Mesenteric fat pad (tissue), 1 donor: ENCODE measurements at places on chromosomes 5 and 9. TPM values are rescaled to one million over a fixed set of nuclear protein-coding genes. Genes with fewer than 3 reads are reported as not detected.

TPPP gene
- 5.4 TPM for total RNA-seq

- DNase-seq, result no peak
Measured at GRCh38 chr9:7479300-7479699, 320.3 kb downstream of the DMAC1 start.

- no peak for DNase-seq
Measured at GRCh38 chr9:133443982-133444381, 15.8 kb upstream of the CACFD1 start.

CDH9 gene
- total RNA-seq, result not detected

ORM2 gene
- not detected for total RNA-seq

- no peak for DNase-seq
Measured at GRCh38 chr5:141326088-141326854, 4.0 kb upstream of the PCDHGA1 start.

DNA sequence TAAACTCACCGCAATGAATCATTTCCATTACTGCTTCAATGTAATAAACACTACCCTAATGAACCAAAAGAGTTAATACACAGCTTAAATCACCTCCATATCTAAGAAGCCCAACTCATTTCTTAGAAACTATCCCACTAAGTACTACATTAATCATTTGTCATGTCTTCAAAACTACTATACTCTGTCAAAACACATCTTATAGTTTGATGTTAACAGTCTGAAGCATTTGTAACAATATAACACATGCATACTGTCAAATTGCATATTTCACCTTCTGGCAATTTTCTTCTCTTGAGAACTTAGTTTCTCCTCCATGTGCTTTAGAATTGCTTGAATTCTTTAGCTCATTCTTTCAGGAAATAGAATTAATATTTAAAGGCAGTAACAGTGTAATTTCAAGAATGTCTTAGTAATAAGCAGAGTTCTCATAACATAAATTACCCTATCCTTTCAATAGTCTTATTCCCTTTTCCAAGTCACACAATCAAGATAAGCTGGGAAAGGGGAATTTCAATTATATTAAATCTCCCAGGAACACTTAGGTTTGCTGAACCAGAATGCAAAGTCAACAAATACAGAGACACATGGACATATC lies 199.7 kb downstream of the ATPSCKMT start:
- no peak for DNase-seq

GRCh38 chr9:130933114-130934046 lies 5.7 kb downstream of the FIBCD1 start:
- DNase-seq, result no peak

DNA sequence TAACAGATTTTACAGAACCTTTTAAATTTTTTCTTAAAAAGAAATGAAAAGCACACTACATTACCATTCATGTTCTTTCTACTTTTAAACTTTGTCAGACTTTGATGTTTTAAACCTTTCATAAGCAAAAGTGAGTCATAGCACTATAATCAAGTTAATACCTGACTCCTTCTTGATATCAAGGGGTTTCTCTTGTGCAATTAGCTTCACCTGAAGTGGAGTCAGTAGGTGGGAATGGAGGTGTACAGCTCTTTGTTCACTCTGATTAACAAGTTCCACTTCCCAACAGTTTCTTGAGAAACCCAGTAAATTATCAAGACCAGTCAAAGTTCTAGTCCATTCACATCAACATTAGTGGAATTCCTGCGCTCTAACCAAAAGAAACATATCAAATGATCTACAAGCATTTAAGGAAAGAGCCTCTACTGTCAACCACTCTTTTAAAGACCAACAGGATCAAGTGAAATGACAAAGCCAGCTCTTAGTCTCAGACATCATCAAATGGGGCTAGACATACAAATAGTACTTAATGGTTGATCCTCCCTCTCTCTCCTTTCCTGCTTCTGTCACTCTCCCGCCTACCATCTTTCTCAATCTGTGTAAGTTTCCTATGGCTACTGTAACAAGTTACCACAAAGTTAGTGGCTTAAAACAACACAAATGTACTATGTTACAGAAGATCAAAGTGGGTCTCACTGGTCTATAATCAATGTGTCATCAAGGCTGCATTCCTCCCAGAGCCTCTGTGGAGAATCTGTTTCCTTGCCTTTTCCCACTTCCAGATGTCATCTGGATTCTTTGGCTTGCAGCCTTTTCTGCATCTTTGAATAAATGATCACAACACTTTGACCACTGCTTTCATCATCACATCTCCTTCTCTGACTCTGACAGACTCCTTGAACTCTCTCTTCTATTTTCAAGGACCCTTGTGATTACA lies 68.0 kb downstream of the HINT1 start:
- no peak for DNase-seq

- no peak for DNase-seq
Measured at GRCh38 chr5:32935283-32935682, 224.2 kb downstream of the NPR3 start.
